Pulmonary artery endothelial cell (primary cell): ENCODE measurements at places on chromosomes 4 and X.

GRCh38 chrX:25295466-25295865 is 279.7 kb upstream of the ARX start:
- DNase-seq = no peak

GRCh38 chr4:72987741-72988729 is 81.5 kb downstream of the COX18 start:
- no peak for DNase-seq

DNA sequence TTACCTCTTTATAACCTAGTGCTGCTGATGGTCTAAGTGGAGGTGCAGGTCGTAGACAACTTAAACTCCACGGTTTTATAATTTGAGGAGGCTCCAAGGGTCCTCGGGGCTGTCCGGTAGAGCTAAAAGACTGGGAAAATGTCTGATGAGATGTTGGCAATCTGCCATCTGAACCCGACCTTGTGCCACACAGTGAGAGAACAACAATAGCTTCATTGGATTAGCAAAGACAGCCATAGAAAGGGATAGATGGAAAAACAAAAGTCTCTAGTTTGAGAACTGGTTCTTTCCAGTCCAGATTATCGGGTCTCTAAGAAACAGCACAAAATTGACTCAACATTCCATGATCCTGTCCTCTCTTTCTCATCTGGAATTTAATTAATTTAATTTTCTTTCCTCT is 31.6 kb downstream of the CD40LG start:
- no peak for DNase-seq

DNA sequence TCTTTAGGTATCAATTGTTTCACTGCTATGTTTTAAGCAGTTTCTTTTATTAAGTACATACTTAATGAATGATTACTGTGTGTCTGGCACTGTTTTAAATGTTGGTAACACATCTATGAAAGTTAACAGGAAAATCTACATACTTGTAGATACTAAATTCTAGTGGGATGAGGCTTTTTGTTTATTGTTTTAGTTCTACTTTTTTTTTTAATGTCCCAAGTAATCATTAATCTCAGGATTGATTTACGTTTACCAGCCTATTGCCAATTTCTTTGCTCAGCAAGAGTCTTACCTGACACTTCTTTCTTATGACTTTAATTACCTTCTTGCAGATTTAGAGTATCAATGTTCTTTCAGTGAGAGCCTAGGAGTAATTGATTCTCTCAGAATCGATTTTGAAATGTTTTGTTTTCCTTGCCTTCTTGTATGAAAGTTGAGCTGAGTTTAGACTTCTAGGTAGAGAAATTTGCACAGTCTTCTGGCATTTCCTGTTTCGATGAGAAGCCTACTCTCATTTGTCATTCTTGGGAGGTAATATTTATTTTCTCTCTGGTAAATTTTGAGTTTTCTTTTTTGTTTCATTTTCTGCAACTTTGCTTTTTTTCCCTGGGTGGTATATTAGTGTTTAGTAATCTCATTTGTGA is 235.2 kb upstream of the ANKRD50 start:
- DNase-seq = no peak

DNA sequence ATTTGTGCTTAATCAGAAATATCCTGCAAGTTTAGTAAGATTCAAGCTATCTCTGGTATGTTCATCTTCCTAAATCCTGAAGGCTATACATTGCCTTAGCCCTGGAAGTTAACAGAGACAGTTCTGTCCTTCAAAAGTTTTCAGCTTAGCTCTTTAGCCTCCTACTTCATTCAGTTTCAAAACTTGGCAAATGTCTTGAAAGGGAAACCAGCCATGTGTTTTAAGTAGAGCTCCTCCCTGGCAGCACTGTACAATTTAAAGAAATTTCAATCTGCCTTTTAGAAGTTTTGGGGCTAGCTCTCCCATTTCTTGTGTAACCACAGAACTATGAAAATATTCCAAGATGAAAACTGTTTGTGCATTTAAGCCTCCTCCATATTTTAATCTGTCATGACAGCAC is 47.0 kb downstream of the FANCB start:
- DNase-seq = no peak

GRCh38 chrX:57232658-57233360 is 53.7 kb upstream of the FAAH2 start:
- DNase-seq = no peak

DNA sequence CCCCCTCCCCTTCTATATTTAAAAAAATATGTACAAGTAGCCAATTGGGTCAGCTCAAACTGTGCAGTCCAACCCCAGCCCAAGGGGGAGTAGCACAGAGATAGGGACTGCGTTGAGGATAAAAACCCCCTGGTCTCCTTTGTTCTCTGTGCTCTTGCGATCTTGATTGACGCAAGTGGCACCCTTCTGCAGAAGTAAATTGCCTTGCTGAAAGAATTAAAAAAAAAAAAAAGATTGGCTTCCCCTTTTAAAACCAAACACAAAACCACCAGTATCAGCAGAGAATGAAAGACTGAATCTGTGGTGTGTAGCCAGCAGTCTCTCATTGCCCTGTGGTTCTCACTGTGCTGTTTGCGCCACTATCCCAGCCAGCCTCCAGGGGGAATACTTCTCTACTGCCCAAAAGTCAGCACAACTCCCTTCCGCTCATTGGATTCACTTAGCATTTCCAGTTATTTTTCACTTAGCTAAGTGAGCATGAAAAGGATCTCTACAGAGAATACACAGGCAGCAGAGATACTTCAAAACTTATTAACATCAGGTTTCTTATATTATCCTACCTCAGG is 29.7 kb downstream of the MANBA start:
- no peak for DNase-seq

GRCh38 chr4:106659371-106659770 is 290.8 kb upstream of the GIMD1 start:
- DNase-seq = no peak

DNA sequence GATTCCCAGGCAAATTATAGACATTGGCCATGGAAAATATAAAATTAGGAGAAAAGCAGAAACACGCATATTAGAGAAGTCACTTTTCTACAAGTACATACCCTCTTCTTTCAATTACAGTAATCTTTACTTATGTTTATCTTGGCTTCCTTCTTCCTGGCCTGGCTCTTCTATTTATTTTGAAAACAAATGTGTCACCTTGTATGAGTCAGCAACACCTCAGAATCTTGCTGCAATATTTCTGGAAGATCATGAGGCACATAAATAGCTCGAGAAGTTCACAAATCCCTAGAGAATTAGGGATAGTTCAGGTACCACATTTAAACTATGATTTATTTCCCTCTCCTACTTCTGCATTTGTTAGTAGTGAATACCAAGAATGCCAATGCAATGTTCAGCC is 124.6 kb downstream of the ANOS1 start:
- no peak for DNase-seq

DNA sequence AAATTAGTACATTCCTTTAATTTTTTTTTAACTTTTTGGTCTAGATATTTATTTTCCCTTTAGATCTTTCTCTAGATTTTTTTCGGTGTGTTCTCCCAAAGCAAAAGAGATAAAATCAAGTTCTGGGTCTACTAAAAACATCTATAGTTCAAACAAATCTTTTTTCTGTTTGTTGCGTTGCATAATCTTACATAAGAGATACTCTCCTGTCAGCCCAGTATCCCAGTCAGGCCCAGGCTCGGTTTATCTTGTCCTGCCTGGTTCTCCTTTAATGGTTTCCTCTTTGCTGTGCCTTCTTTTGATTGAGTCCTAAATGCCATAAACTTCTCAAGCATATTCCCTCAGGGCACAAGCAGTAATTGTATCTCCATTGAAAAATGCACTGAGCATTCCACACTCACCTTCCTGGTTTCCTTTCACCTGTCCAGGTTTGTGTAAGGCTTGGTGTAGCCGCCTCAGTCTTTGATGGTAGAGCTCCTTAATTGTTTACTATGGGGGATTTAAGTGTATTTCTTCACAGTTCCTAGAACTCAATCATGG is 104.9 kb downstream of the TMEM131L start:
- no peak for DNase-seq

DNA sequence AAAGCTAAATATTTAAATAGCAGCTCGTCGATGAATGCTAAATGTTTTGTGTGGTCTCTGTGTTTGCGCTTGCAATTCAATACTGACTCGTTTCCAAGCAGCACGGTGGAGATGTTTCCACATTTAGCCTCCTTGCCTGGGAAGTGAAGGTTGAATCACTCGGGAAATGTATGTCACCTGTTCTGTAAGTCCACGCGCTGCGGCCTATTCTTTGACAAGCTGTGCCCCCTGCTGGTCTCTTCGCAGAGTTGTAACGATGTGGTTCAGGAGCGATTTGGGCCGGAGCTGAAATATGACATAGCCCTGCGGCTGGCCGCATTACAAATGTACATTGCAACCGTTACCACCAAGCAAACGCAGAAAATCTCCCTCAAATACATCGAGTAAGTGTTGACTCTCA is 89.6 kb upstream of the PRPS2 start:
- peak; percentile 13 for DNase-seq

GRCh38 chrX:107675823-107676555 is 47.7 kb downstream of the PRPS1 start:
- no peak for DNase-seq

DNA sequence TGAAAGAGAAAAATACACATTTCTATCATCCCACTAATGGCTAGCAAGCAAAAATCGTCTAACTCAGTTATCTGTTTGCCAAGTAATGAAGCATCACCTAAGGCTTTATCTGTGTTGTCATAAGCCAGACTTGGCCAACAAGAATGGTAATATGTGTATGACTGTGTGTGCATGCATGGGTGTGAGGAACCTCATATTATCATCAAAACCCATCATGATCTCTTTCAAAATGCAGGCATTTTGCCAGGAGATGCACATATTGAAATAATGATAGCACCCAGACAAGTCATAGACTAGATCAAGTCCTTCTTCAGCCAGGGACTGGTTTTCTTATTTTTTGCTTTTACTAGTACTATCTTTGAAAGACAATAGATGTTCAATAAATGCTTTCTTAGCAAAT is 172.5 kb upstream of the FMR1 start:
- no peak for DNase-seq

- DNase-seq = no peak
Observed at GRCh38 chr4:52266537-52267137, 215.5 kb downstream of the SPATA18 start.

DNA sequence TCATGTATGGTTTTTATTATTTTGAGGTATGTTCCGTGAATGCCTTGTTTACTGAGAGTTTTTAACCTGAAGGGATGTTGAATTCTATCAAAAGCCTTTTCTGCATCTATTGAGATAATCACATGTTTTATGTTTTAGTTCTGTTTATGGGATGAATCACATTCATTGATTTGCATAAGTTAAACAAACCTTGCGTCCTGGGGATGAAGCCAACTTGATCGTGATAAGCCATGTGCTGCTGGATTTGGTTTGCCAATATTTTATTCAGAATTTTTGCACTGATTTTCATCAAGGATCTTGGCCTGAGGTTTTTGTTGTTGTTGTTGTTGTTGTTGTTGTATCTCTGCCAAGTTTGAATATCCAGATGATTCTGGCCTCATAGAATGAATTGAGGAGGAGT is 43.8 kb downstream of the CDX4 start:
- no peak for DNase-seq

DNA sequence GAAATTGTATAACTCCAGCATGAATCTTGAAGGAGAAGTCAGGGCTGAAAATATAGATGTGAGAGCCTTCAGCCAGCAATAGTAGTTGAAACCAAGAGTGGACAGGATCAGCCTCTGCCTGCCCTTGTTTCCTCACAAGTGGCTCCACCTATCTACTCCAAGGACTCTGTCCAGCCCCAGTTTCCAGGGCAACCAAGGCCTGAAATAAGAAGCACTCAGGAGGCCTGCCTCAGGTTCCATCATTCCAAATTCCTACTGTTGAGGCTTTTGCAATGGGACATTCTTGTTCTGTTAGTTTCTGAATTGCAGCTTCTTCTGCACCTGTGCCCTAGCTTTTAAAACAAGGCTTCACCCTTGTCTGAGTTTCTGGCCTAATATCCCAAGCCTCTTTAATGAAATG is 41.6 kb downstream of the TRPC5OS start:
- DNase-seq = no peak

DNA sequence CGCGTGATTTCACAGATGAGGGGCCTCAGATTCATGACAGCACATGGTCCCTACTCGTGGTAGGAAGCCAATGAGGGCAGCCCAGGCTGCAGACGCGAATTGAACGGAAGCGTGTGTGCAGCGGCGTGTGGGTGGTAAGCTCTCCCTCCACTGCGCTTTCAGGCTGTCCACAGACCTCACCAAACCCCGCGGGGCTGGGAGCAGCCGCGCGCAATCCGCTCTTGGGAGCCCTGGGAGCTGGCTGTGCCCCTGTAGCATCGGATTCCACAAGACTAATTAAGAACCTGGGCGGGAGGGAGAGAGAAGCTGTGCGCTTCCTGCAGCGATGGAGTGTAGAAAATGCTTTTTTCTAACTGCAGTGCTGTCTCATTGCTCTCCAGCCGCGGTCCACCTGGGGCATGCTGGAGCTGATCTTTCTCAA is 134.9 kb downstream of the STOX2 start:
- no peak for DNase-seq

DNA sequence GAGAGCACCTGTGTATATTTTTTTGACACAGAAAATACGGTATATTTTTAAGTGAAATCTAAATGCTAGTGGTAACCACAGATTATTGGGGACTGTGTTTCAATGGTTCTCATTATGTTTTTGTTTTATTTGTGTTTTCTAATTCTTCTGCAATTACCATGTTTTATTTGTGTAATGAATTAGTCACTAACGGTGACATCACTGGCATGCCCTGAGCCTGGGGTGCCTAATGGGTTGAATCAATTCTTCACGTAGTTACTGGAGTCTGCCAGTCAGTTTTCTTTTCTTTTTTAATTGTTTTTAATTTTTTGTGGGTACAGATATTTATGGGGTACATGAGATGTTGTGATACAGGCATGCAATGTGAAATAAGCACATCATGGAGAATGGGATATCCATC is 168.8 kb downstream of the RELL1 start:
- DNase-seq = no peak

GRCh38 chr4:189838821-189839497 is 101.7 kb upstream of the FRG1 start:
- no peak for DNase-seq

DNA sequence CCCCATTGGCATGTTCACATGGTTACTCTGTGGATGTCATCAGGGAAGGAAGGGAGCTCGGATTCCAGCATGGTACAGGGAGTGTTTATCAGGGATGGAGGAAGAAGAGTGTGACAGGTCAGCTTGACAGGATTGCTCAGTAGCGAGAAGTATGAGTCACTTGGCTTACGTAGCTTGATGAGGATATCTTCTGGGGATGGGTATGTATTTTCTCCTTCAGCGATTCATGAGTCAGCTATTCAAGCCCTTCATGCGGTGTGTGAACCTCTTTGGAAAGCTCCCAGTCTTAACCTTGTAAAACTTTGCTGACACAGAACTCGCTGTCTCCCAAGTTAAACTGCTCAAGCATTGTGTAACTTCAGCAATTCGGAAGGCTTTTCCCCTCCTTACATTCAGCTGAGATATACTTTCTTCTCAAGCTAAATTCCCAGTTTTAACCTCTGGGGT is 275.4 kb downstream of the ARHGAP10 start:
- peak; percentile 76 for DNase-seq

GRCh38 chrX:153647461-153648357 is 706 bp downstream of the DUSP9 start:
- no peak for DNase-seq

DNA sequence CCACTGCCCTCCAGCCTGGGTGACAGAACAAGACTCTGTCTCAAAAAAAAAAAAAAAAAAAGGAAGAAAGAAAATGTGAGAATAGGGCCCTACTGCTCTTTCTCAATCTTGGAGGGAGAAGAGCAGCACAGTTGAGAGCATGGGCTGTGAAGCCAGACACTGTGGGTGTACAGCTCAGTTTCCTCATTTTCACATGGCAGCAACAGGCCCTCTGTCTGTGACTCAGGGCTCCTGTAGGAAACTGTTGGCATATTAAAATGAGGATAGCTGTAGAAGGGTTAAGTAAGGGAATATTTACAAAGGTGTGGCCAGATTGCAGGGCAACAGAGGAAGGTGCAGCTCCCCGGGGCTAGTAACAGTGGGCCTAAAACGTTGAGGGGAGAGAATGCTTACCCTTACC is 3.4 kb downstream of the AKAP14 start:
- DNase-seq = no peak
